Activated CD4-positive, CD25-positive, alpha-beta regulatory T cell treated with anti-CD3 and anti-CD28 coated beads, Interleukin-2, amount 50 U/mL, for 72 hours (primary cell): ENCODE measurements at places on chromosomes 4 and X.

DNA sequence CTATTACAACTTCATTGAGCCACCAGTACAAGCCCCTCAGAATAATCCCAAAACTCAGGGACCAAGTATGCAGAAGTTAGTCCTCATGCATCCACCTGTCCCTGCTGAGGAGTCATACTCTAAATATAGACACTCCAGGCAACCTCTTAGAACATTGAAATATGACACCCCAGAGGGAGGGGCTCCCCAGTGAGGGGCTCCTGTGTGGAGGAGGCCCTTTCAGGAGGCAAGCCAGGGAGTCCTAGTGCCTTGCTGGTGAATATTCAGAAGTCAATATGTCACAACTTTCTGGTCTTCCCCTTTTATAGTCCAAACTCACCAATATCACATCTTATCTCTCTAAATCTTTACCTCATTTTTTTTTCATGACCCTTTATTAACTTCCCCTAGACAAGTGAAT lies 1.6 kb upstream of the ARMCX6 start:
- no peak for DNase-seq

DNA sequence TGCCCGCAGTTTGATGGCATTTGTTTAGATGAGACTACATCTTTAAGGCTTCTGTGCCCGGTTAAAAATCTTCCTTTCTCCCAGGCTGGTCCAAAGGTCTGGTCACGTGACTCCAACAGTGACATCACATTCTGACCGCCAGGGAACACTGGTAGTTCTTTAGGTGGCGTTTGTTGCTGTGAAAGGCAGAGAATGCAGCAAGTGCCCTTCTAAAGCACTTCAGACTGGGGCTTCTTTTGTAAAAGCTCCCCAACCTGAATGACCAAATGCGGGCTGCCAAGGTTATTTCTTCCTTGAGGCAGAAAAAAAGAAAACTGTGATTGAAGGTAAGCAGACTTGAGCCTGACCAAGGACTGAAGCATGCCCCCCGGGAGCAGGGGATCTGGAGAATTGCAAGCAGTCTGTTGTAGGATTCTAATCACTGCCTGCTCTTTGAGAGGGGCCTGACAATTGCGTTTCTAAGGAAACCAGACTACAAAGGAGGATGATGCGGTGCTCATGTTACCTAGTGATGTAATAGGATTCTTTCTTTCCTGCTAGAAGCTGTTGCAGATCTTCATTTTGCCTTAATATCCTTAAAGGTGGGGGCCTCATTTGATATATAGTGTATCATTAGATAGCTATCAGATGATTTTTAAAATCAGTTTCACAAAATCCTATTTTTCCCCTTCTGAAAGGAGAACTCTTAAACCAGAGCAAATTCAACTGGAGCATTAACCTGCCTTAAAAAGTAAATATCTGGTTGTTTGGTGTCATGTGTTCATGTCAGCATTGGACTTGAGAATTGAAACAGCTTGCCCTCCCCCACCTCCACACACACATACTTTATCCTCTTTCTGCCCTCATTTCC lies 133.1 kb downstream of the AKAP4 start:
- DNase-seq, result no peak

- DNase-seq, result no peak
These were observed 603.2 kb downstream of the STIM2 start for GRCh38 chr4:27463816-27464215.

DNA sequence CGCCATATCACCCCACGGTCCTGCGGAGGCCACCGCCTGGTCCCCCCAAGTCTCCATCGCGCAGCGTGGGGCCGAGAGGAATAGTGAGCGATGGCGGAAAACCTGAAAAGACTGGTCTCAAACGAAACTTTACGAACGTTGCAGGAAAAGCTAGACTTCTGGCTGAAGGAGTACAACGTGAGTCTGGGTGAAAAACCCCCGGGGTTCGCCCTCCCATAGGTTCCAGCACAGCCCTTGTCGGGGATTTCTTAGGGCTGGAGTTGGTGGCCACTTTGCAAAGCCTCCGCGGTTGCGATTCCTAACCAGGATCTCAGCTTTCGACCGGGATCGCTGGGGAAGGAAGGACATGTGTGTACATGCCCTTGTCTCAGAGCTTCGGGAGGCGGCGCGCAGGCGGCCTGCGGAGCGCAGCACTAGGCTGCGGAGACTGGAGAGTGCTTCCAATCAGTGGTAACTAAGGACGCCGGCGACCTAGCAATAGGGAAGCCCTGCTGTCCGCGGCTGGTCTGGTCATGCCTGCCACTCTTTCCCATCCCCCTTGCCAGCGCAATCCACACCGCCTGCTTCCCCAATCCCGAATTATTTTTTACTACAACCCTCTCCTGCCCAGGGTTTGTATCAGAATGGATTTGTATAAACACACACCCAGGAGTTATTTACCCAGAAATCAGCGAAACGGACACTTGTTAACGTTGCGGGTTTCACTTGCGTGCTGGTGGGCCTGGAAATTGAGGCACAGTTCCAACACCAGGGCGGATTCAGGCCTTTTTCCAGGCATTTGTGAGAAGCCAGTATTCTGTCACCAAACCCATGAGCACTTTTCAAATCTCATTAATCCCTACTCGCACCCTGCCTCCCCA lies 741 bp downstream of the SPATA18 start:
- DNase-seq, result no peak

DNA sequence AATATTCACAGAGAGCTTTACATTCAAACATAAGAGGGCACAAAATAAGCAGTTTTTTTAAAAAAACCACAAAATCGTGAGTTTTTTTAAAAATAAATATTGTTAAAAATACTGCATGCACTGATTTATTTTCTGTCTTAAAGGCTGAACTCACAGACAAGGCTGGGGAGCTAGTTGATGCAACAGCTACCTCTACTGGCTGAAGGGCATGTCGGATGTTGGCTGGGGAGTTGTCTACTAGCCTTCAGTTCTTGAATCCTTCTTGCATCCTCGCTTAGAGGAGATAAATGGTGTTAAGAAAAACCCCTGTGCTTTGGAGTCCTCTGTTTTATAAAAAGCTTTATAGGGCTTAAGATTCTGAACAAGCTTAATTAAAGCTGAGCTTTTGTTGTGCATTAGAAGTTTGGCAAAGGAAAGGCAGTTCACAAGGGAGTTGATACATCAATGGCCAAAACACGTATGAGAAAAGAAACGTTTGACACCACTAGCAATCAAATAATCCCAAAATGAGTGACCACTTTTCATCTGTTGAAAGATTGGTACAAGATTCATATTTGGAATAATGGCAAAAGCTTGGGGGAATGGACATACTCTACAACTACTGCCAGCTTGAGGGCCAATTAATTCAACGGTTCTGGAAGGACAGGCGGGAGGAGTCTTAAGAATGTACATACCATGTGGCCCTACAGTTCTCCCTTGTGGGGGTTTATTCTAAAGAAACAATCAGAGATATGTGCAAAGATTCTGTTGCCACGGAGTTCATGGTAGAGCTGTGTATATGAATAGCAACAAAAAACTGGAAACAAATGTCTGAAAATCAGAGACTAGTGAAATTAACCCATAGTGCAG lies 94.7 kb downstream of the SEL1L3 start:
- no peak for DNase-seq

DNA sequence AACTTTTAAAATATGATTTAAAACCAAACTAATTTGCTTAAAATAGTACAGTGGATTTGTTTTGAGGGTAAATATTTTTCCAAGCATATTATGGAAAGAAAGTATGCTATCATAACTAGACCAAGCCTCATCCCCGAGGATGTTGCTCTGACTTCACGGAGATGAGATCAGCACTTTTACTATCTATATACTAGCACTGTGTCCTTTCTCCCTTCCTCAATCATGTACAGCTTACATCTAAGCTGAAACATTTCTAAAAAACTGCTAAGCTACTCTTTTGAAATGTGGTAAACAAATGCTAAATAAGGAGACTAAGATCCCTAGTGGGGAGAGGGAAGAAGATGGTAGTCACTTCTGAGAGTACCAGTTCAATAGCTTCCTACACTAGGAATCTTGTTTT lies 23.8 kb downstream of the AMMECR1 start:
- DNase-seq, result no peak

DNA sequence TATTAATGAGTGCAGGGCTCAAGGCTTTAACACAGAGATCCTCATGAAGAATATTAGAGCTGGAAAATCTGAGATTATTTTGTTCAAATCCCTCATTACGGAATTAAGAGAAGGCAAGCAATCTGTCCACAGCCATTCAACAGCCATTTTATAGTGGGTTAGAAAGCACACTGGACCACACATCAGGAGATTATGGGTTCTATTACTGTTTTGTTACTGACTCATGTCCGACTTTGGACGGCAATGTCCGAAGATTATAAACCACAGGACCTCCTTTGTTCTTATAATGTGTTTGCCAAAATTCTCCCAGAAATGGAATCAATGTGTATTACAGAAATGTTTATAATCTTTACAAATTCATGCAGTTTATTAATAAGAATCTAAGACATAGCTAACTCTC lies 8.1 kb downstream of the LAMTOR3 start:
- DNase-seq, result no peak

- no peak for DNase-seq
These were observed 30.0 kb downstream of the ZCCHC12 start for GRCh38 chrX:118853596-118853995.

- DNase-seq, result no peak
These were observed 1718.8 kb upstream of the PCDH10 start for GRCh38 chr4:131430302-131430701.

- no peak for DNase-seq
These were observed 616.7 kb upstream of the PCDH7 start for GRCh38 chr4:30103455-30103854.

DNA sequence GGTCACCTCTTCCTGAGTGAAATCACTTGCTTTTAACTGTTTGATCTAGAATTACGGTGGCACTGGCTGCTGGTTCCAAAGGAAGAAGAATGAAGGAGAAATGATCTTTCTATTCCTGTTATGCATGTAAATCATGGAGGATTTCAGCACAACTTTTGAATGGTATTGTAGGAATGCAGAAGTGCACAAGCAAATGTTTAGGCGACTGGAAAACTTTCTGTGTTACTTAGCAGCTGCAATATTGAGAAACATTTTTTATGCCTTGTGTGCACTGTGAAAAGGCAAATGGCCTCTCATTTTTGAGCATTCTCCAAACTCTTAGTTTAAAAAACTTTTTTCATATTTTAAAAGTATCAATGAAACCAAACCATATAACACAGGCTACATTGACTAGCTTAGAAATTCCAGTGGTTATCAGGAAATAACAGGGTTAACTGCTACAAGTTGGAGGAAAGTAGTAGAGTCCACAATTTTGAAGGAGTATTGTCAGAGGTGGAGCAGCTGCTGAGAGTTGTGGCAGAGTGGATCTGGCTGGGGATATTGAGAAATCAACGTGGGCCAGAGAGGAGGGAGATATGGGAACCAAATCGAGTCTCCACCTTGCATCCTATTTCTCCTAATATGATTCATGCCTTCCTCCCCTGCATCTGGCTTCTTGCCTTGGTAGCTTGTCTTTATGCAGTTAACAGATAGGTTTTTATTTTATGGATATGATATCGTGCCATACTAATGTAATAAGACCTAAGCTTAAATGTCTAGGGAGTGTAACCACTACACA lies 32.0 kb upstream of the FHL1 start:
- DNase-seq, result no peak

- no peak for DNase-seq
These were observed 32.4 kb upstream of the MGST2 start for GRCh38 chr4:139633195-139633594.

DNA sequence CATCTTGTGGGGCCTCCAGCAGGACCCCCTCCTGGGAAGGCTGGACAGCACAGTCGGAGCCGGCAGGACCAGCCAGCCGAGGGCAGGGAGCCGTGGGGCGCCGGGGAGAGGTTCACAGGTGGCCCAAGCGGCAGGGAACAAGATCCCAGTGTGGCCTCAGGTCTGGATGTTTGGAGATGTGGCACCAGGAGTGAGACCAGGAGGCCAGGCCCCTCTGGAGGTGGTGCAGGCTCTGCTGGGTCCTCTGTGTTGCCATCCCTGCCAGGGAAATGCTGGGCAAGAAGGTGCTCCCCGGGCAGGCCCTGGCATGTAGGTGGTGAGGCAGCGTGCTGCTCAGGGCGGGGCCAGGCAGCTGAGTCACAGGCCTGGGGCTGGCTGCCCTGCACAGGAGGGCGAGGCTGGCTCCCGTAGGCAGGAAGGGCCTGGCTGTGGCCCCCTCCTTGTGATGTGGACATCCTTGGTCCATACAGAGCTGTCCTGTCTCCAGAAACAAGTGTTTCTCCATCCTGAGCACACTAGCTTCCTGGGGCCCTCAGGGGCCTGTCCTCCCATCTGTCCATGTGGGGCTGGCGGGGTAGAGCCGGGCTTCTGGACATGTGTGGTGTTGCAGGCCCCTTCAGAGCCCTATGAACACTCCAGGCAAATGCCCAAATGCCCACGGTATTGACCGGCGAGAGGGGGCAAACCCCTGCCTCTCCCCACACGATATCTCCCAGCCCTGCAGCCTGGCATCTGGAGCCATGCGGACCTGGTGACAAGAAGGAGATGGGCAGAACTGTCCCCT lies 4.8 kb upstream of the HGFAC start:
- DNase-seq, result no peak

GRCh38 chr4:38803833-38804653 lies 548 bp downstream of the TLR1 start:
- no peak for DNase-seq

- DNase-seq, result no peak
These were observed 58.7 kb upstream of the STARD8 start for GRCh38 chrX:68588602-68589371.

DNA sequence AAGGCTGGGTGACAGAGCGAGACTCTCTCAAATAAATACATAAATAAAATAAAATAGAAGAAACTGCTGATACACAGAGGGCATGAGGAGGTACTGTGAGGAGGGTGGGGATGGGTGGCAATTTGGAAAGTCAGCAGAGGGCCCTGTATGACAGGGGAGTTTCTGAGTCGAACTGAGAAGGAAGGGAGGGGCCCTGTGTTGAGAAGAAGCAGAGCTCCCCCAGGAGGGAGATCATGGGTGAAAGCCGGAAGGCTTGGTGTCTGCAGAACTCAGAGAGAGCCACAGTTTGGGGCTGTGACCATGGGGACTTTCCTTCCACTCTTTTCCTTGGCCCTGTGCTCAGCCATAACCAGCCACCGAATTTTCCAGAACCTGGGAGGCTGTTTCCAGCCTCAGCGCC lies 24.8 kb upstream of the AFAP1 start:
- no peak for DNase-seq

- no peak for DNase-seq
These were observed 336.3 kb upstream of the PITX2 start for GRCh38 chr4:110959041-110959643.

- DNase-seq, result no peak
These were observed 2.9 kb downstream of the HCFC1 start for GRCh38 chrX:153968754-153969124.
